ENCODE measurements at places on chromosomes 3 and 15. TPM values are rescaled to one million over a fixed set of nuclear protein-coding genes. Genes with fewer than 3 reads are reported as not detected.

Gene CLRN1
- total RNA-seq = not detected

Gene SUSD5
- total RNA-seq = 5.7 TPM

Gene ZIC1
- total RNA-seq = not detected

Gene GHRL
- total RNA-seq = not detected

Gene GP5
- total RNA-seq = under 0.01 TPM

Gene B3GALNT1
- 8.3 TPM for total RNA-seq

Gene C3orf20
- not detected for total RNA-seq
